Kidney (tissue), 22 donors: ENCODE measurements at places on chromosomes 16 and 17. TPM values are rescaled to one million over a fixed set of nuclear protein-coding genes. Genes with fewer than 3 reads are reported as not detected.
A peak's percentile ranks its signal among the peaks of the same experiment; 100 is the strongest.

DNA sequence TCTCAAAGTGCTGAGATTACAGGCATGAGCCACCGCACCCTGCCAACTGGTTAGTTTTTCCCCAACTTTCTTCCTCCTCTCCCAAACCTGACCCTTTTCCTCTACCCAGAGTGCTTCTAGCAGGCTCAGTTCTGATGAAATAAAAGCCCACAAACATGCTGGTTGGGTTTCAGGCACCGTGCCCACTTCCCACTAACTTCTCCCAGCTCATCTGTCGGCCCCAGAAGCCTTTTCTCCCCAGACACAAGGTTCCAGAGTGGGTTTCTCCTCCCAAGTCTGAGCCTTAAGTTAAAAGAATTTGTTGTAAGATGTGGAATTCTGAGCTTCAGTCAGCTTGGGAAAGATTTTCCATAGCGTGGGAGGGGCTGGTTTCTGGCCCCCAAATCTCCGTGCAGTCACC lies 11.5 kb upstream of the SCN4A start:
- DNase-seq, result no peak

DNA sequence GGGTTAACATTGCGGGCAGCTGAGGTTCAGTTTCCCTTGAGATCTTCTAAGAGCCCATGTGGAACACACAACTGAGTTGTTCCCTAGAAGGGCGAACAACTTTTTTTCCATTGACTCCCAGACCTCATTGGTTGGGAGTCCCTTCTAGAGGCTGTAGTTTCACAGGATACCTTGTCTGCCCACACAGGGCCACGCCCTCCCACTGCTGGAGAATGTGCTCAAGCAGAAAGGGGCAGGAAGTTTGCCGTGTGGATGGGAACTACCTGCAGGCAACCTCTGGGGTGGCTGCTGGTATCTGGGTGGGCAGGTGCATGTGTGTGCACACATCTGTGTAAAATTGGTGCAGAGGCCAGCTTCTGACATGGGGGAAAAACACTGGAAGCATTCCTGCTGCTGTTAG lies 178.8 kb upstream of the PSMD7 start:
- DNase-seq, result no peak

- DNase-seq, result no peak
Observed at GRCh38 chr16:10296956-10297340, 88.9 kb upstream of the ATF7IP2 start.

The CTRL gene
- 0.69 TPM for total RNA-seq

DNA sequence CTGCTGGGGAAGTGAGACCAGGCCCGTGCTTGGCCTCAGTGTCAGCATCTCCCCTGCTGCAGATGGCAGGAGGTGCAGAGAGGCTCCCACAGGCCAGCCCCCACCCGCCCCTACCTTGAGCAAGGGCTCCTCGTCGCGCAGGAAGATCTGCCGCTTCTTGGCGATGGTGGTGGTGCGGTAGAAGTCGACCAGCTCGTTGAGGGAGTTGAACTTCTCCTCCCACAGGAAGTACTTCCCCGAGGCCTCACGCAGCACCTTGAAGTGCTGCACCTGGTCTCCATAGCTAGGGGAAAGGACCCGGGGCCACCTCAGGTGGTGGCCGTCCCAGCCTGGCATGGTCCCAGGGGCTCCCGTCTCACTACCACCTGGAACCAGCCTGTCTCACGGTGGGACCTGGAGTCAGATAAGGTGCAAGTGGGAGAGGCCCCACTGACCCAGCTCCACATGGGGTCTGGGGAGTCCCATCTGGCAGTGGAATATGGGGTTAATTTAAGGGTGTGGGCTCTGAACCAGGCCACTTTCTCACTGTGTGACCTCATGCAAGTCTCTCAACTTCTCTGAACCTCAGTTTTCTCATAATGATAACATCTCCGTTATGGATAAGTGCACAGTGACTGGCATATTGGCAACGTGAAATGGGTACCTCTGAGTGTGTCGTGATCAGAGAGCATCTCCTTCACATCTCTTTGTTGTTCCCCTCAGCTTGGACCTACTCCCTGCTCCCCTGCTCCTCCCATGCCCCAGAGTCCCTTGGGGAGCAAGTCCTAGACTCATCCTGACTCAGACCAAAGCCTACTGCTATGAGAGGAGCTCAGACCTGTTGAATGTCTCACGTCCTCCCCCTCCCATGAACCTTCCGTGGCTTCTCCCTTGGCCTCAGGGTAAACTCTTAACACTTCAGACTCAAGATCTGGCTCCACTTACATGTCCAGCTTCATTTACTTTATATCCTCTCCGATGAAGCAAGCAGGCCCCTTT lies 19.8 kb upstream of the FAM83G start:
- no peak for DNase-seq

The CCDC154 gene
- total RNA-seq, result 2.8 TPM

DNA sequence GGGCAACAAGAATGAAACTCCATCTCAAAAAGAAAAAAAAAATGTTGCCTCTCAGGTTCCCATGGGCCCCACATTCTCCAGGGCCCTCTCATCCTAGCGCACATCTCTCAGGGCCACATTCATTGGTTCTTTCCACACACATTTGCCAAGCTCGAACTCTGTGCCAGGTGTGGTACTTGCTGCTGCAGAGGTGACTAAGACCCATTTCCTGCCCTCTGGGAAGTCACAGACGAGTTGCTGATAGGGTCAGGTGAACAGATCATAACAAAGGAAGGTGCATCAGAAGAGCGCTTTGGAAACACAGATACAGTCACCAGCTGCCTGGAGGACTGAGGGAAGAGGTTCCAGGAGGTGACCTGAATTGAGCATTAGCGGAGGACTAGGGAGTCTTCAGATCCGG lies 1.0 kb downstream of the GSDMA start:
- DNase-seq, result no peak

GRCh38 chr17:56173958-56174835 lies 20.9 kb downstream of the ANKFN1 start:
- no peak for DNase-seq

DNA sequence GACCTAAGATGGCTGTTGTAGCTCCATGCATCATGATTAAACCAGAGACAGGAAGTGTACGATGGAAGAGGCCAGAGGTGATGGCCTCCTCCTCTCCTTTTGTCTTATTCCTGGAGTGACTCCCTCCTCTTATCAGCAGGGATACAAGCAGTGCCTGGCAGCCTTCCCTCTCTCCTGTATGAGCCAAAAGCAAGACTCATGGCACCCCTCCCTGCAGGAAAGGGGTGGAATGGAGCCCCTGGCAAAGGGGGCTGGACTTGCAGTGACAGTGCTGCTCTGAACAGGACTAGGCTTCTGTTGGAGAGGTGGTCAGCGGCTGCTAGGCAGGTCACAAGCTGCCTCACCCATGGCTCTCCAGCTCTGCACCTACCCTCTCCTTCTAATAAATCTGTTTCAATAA lies 8.4 kb downstream of the TXNL4B start:
- no peak for DNase-seq

The CFAP97D1 gene
- not detected for total RNA-seq

DNA sequence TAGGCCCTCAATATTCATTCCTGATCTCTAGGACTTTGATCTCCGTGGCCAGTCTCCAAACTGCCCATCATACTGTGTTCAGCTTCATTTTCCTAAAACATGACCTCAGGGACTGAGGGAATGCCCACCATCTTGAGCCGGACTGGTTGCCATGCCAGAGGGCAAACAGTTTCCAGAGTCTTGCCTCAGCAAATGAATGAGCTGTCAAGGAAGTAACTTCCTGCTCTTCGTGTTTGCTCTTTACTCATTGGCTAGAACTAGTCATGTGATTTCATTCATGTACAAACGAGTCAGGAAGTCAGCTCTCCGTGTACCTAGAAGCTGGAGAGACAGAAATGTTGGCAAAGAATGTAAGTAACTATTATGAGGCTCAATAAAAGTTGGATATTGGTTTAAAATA lies 50.2 kb downstream of the ANKFN1 start:
- DNase-seq, result no peak

GRCh38 chr17:39238311-39238972 lies 12.7 kb upstream of the STAC2 start:
- no peak for DNase-seq

GRCh38 chr16:28494121-28494851 lies at the start of gene APOBR:
APOBR (plus strand) TSS chr16:28494643; CDS start chr16:28494682, 39 bp downstream.
- DNase-seq, result no peak

GRCh38 chr17:43755389-43755875 lies 3.2 kb downstream of the SOST start:
- peak; percentile 83 for DNase-seq

The DLX4 gene
- total RNA-seq, result 0.44 TPM

DNA sequence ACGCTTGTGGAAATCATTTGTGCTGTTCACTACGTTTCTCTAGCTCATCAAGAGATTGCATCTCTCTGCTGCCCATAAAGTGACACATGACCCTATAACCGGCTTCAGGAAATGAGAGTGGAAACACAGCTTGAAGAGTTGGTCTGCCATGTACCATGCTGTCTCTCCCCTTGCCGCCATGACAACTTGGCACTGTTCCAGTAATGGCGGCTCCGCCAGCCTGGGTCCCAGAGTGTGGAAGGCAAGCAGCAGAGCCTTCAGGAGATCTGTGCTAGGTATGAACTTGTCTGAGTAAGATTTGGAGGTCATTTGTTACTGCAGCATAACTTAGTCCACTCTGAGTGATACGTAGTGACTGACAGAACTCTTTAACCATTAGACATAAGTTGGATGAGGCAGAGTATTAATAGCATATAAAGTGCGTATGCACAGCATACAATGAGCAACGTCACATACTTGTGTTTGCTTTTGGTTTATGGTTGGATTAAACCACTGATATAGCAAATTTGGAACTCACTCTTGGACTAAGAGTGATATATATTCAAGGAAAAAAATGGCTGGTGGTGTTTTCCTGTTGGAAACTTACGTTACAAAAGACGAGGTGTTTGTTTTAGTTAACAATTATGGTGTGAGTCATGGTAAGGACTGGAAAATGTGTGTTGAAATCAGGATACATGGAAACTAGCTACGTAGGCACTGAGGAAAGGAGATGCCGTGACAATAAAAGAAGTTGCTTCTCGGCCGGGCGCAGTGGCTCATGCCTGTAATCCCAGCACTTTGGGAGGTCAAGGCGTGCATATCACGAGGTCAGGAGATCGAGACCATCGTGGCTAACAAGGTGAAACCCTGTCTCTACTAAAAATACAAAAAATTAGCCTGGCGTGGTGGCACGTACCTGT lies 24.4 kb upstream of the PMP22 start:
- no peak for DNase-seq

DNA sequence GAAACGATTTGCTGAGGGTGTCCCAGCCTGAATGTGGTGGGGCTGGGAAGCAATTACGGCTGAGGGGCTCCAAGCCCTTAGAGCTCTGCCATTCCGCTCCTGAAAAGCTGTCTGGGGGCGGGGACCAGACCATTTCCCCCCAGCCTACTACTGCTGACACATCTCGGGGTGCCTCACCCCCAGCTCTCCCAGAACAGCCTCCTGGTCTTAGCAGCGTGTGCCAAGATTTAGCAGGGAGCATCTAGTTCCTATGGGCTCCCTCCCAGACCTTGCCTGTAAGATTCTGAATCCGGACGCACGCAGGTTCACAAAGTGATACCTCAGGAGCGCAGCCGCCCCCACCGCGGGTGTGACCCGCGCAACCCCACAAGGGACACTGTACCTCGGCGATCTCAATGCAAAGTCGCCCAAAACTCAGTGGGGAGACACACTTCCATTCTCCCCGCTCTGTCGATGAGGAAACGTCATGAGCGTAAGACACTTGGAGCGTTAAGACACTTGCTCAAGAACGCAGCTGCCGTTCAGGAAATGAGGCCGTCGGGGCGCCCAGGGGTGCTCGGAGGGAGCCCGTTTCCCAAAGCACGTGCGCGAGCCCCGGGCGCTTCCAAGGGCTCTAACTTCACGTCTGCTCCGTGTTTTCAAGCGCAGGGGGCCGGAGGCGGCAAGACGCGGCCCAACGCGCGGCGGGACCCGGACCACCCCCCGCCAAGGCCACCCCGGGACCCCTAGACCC lies 629 bp downstream of the GEMIN4 start:
- DNase-seq, result peak; percentile 81

GRCh38 chr16:25951999-25952398 lies 260.2 kb downstream of the HS3ST4 start:
- peak; percentile 10 for DNase-seq

GRCh38 chr17:34365340-34365739 lies 2.3 kb upstream of the CCL1 start:
- no peak for DNase-seq

- peak; percentile 52 for DNase-seq
Observed at GRCh38 chr17:61335845-61336655, 63.6 kb upstream of the TBX2 start.

DNA sequence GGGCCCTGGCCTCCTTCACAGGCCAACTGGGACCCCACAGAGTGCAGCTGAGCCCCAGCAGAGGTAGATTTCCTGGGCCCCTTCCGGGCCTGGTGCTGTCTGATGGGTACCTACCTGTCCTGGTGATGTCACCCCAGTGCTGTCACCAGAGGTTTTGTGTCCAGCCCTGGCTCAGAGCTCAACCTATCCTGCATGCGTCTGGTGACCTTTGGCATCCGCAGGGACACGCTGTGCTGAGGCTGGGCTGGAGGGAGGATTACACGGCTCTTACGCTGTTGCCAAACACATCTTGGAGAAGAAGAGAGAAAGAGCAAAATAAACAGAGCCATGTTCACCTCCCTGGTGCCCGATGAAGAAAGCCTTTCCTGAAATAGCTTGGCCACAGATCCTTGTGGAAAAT lies 70.6 kb upstream of the MED9 start:
- DNase-seq, result no peak

DNA sequence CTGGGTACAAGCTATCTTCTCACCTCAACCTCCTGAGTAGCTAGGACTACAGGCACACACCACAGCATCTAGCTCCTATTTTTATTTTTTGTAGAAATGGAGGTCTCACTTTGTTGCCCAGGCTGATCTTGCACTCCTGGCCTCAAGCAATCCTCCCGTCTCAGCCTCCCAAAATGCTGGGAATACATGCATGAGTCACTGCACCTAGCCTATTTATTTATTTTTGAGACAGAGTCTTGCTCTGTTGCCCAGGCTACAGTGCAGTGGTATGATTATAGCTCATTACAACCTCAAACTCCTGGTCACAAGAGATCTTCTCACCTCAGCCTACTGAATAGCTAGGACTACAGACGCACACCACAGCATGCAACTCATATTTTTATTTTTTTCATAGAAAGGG lies 40.1 kb upstream of the RGS9 start:
- DNase-seq, result no peak

The TBC1D3G gene
- total RNA-seq, result not detected

GRCh38 chr17:17182598-17183136 lies 23.5 kb downstream of the PLD6 start:
- DNase-seq, result no peak

- no peak for DNase-seq
Observed at GRCh38 chr16:55120408-55120807, 189.7 kb downstream of the IRX5 start.

The TRIM72 gene
- 0.06 TPM for total RNA-seq

The KRTAP2-3 gene
- 0.28 TPM for total RNA-seq

GRCh38 chr16:12675046-12675445 lies 128.6 kb downstream of the CPPED1 start:
- no peak for DNase-seq

DNA sequence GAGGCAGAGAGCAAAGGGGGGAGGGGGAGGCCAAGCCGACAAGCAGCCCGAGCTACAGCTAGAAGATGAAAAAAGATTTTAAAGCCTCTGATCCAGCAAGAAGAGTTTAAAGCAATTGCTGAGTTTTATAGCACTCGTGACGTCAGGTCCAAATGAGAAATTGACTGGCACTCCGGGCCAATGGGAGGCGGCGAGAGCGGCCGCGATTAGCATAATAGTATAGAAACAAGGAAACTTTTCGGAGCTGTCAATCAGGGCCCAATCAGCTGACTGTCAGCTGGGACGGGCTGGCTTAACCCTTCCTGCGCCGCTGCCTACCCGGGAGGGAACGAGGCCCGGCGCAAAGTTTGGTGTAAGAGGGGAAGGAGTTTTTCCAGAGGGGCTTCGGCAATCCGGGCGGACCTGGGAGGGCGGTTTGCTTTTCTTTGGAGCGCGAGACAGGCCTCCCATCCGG lies at the start of gene MAF:
Gene MAF, minus strand, starts transcription at position 100 of the 454 bp plus-strand sequence. CDS start 835 bp downstream, outside the sequence.
- DNase-seq, result peak; percentile 95
